ENCODE measurements at places on chromosomes 5 and 9. TPM values are rescaled to one million over a fixed set of nuclear protein-coding genes. Genes with fewer than 3 reads are reported as not detected.

DNA sequence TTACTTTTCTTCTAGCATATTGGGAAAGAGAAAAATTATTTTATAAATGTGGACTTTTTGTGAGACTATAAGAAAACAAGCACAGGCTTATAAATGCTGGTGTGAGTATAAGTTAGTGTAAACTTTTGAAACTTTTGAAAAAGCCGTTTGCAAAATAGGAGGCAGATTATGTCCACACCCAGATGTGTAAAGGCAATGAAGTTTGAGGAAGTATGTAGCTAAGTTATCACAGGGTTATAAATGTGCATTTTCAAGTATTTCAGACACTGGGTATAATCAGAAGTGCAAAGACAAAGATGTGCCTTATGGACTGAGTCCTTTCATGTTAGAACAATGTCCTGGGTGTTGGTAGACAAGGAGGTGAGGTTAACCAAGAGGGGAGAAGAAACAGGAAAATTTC is 85.5 kb downstream of the ANXA1 start:
- DNase-seq = no peak

DNA sequence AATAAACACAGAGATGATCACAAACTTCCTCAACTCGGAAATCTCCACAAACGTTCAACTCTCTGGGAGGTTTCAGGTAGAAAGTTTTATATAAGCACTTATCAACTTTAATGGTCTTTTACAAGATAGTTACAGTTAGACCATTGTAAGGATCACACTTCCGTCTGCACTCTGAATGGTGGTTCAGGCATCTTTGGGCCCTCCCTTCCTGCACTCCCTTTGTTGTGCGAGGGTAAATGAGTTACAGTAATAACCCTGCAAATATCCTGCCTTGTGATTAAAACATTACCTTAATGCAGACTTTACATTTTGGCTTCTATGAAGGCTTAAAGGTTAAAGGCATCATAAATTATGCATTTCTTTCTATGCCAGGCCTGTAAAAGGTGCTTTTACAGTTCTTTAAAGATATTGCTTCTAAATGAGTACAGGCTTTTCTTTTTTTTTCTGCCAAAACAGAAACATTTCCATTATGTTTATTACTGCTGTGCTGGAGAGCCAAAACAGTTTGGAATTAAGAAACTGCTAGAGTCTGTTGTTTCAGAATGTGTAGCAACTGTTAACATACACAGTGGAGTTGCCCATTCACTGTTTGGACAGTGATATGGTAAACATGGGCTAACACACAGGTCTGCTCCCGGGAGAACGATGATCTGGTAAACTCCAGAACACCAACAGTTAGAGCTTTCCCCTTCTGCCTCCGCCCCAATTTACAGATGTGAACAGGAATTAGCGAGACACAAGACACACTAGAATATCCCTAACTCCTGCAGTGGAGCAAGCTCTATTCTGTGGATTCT is 1.1 kb downstream of the PRUNE2 start:
- DNase-seq = peak; percentile 46

DNA sequence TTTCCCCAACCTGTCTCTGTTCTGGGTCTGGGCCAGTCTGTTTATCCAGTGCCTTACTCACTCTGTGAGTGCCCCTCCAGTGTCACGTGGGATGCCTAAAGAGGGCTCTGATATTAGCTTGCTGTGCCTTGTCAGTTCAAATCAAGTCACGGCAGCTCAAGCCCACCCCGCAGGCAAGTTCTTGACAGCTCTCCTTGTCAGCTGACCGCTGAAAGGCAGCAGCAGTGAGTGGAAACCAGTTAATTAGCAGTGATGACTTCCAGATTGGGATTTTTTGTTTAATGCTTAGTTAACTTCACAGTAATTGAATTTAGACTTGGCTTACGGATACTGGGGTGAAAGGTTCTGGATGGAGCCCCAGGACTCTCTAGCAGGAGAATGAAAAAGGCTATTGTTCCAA is 210.1 kb downstream of the PSAT1 start:
- DNase-seq = no peak

GRCh38 chr5:143403334-143403592 is 223 bp downstream of the NR3C1 start:
- no peak for DNase-seq

Gene PPP3R2
- not detected for total RNA-seq

Gene IFNA7
- not detected for total RNA-seq

DNA sequence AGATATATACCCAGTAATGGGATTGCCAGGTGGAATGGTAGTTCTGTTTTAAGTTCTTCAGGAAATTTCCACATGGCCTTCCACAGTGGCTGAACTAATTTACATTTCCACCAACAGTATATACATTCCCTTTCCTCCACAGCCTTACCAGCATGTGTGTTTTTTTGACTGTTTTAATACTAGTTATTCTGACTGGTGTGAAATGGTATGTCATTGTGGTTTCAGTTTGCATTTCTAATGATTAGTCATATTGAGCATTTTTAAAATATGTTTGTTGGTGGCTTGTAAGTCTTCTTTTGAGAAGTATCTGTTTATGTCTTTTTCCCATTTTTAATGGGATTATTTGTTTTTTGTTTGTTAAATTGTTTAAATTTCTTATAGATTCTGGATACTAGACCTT is 208.9 kb downstream of the CFAP90 start:
- no peak for DNase-seq

Measured in left colon (tissue), 2 donors.